ENCODE measurements at places on chromosomes 12 and 14. TPM values are rescaled to one million over a fixed set of nuclear protein-coding genes. Genes with fewer than 3 reads are reported as not detected.

Gene SOAT2
- 0.26 TPM for total RNA-seq

Gene CARMIL3
- total RNA-seq, result 0.86 TPM

Gene TAS2R42
- not detected for total RNA-seq

Gene GPR68
- total RNA-seq, result 0.24 TPM

Gene GPR84
- total RNA-seq, result 0.09 TPM

Gene APOLD1
- 0.45 TPM for total RNA-seq

Gene LRIG3
- 4.8 TPM for total RNA-seq

Gene IFNG-AS1
- total RNA-seq, result not detected

Gene SYNE3
- total RNA-seq, result 1.0 TPM

Gene NUAK1
- 5.5 TPM for total RNA-seq

Gene AMDHD1
- total RNA-seq, result 2.3 TPM

Gene HCAR1
- total RNA-seq, result 0.08 TPM

Gene KRT7
- 4,985 TPM for total RNA-seq

Gene GLS2
- total RNA-seq, result 0.11 TPM

Gene CLEC1B
- total RNA-seq, result not detected

Gene CFAP251
- total RNA-seq, result 1.3 TPM

Gene KLRC3
- total RNA-seq, result 0.24 TPM

Gene TRHDE
- 0.06 TPM for total RNA-seq

Gene LRRK2
- total RNA-seq, result 1.7 TPM

Gene PLEKHG3
- 25.4 TPM for total RNA-seq

Gene HAL
- 0.74 TPM for total RNA-seq

Gene TAMALIN
- 0.82 TPM for total RNA-seq

Gene TDRD9
- total RNA-seq, result 0.18 TPM

Gene DIO3
- 0.13 TPM for total RNA-seq

Gene SPIC
- not detected for total RNA-seq

Gene TBX3
- total RNA-seq, result 54.5 TPM

Gene MANSC4
- not detected for total RNA-seq

Gene SPATS2
- total RNA-seq, result 30.1 TPM

Gene TC2N
- total RNA-seq, result 0.76 TPM

Gene GYS2
- total RNA-seq, result 0.23 TPM

Gene ADAMTS20
- not detected for total RNA-seq

Gene AJUBA
- 36.7 TPM for total RNA-seq

Gene MANSC1
- 4.5 TPM for total RNA-seq

Gene RNASE2
- total RNA-seq, result not detected

Gene FAM186B
- 0.15 TPM for total RNA-seq

Gene CACNA2D4
- total RNA-seq, result not detected

Gene COX8C
- not detected for total RNA-seq

Gene OAS3
- 26.6 TPM for total RNA-seq

Gene PRKAG1
- 40.7 TPM for total RNA-seq

Gene ARHGAP9
- 0.69 TPM for total RNA-seq

Gene GTF2A1
- total RNA-seq, result 21.9 TPM

Gene NGB
- not detected for total RNA-seq

Gene ADAM21
- total RNA-seq, result 0.08 TPM

Gene STON2
- total RNA-seq, result 2.6 TPM

Gene ENDOU
- not detected for total RNA-seq

Gene KRT2
- total RNA-seq, result not detected

Gene MYO1H
- not detected for total RNA-seq

Gene CD4
- not detected for total RNA-seq

Gene PELI2
- total RNA-seq, result 0.77 TPM

Gene ACVRL1
- 0.11 TPM for total RNA-seq

Gene GPX2
- 291 TPM for total RNA-seq

Gene TMTC3
- total RNA-seq, result 9.1 TPM

Gene CCDC197
- not detected for total RNA-seq

Gene HOXC13
- total RNA-seq, result 37.6 TPM

Gene KRT73
- not detected for total RNA-seq

Gene A2M
- total RNA-seq, result 0.11 TPM

Gene MAP1LC3B2
- 1.3 TPM for total RNA-seq
